Progenitor cell of endocrine pancreas (in vitro differentiated cells): ENCODE measurements at places on chromosomes 13 and 19. TPM values are rescaled to one million over a fixed set of nuclear protein-coding genes. Genes with fewer than 3 reads are reported as not detected.
A peak's percentile ranks its signal among the peaks of the same experiment; 100 is the strongest.

Gene SLITRK5
- total RNA-seq: 0.07 and 0.14 TPM in 2 replicates

DNA sequence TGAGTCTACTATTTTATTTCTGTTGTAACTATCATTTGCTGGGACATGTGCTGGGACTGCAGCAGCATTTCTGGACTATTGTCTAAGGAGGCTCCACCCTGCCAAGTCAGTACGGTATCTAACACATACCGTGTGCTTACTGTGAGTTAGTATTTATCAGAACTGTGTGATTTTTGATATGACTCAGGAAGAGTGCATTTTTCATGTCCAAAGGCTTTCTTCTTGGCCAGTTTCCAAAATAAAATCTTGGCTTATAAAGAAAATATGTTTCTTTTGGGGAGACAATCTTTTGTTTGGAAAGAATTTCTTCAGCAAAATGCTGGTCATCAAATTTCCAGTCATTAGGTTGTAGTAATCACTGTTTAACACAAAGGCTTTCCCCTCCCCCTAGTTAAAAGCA is 11.6 kb downstream of the PARP4 start:
- DNase-seq: no peak

GRCh38 chr19:40549007-40549708 is 27.5 kb upstream of the SHKBP1 start:
- peak; percentile 82 for DNase-seq

Gene EVI5L
- 15.2 and 16.2 TPM in 2 replicates for total RNA-seq

DNA sequence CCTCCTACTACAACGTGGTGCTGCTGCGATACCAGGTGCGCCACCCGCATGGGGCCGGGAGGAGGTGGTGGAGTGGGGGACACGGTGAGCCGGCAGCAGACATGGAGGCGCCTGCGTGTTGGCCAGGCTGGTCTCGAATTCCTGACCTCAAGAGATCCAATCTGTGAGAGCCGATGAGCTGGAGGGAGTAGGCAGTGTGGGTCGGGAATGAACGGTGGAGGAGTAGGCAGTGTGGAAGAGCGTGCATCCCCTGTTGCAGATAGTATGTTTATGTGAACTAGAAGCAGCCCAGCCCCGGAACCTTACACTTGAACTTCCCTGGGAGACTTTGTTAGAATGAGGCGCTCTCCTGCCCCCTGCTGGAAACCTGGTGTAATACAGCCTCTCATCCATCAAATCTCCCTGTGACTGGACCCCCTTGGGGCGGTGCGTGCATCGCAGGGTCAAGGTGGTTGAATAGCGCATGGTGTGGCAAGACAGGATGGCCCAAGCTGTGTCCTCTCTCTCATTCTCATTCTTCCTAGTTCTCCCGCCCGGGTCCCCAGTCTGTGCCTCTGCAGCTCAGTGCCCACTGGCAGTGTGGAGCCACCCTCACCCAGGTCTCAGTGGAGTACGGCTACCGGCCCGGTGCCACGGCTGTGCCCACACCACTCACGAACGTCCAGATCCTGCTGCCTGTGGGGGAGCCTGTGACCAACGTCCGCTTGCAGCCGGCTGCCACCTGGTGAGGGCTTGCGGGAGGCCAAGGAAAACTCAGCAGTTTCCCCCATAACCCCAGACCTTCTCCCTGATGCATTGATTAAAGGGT is 10.5 kb upstream of the B3GNT3 start:
- DNase-seq: peak; percentile 61

DNA sequence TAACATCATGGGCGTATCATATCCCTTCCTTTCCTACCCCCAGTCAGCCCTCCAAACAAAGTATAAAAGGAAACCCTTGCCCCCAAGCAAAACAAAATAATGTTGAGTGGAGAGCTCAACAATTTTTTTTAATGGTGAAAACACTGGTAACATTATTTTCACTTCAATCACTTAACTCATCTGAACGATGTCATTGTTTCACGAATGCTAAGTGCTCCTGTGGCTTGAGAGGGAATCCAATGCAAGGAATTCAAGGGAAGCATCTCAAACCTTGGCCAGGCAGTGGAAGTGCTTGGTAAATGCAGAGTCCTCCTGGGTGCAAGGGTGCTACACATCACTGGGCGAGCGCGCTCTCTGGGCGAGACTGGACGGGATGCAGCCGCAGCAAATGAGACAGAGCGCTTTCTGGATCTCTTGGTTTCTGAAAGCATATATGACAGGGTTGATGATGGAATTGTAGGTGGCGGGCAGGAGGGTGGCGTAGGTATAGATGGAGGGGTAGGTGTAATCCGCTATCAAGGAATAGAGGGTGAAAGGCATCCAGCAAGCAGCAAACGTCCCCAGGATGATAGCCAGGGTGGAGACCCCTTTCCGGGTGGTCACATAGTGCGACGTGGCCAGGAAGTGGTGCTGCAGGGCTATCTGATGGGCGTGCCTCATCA is 2.0 kb downstream of the GPR12 start:
- DNase-seq: no peak

DNA sequence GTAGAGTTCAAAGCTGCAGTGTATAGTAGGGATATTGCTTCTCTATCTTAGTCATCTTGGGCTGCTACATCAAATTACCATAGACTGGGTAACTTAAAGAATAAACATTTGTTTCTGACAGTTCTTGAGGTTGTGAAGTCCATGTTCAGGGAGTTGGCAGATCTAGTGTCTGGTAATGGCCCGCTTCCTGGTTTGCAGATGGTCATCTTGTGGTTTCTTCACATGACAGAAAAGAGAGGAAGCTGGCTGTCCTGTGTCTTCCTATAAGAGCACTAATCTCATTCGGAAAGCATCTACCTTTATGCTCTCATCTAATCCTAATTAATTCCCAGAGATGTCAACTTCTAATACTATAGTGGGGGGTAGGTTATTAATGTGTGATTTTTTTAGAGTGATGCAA is 6.2 kb downstream of the ZNF763 start:
- no peak for DNase-seq

Gene VSTM2B
- total RNA-seq: not detected in 2 replicates

- peak; percentile 11 for DNase-seq
Measured at GRCh38 chr13:108227651-108228272, 9.6 kb downstream of the ABHD13 start.

DNA sequence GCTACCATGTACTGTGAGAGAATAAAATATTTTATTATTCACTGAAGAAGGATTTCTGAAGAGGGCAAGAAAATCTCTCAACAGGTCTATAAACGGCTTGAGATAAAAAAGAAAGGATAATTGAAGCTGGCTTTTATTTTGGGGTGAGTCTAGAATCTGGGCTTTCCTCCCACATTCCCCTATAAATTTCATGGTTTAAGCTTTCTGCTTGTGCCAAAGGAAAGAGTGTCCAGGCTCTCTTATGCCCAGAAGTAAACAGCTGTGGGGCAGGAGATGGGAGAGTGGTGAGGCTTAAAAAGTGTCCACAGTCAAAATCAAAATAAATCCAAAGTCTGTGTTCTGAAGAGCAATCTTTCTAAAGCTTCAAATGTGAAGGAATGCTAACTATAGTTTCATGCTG is 942.2 kb upstream of the MIR17HG start:
- no peak for DNase-seq

Gene FGF9
- 15.9 and 16.2 TPM in 2 replicates for total RNA-seq

DNA sequence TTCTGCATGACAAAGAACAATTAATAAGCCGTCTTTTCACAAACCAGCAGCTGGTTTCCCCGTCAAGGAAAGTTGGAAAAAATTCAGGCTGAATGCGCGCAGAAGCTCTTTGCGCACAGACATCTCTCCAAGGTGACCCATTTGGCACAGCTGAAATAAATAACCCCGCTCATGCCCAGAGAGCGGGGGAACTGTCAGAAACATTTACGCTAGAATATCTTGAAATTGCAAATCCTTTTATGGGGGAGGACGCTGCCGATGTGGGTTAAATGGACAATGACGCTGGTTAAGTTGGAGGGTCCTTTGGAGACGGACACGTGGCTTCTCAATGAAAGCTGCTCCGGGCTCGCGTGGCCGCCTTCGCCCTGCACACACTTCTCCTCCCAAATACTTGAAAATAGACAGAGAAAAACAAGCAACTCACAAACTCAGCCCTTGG is 30.6 kb downstream of the GSX1 start:
- DNase-seq: no peak

DNA sequence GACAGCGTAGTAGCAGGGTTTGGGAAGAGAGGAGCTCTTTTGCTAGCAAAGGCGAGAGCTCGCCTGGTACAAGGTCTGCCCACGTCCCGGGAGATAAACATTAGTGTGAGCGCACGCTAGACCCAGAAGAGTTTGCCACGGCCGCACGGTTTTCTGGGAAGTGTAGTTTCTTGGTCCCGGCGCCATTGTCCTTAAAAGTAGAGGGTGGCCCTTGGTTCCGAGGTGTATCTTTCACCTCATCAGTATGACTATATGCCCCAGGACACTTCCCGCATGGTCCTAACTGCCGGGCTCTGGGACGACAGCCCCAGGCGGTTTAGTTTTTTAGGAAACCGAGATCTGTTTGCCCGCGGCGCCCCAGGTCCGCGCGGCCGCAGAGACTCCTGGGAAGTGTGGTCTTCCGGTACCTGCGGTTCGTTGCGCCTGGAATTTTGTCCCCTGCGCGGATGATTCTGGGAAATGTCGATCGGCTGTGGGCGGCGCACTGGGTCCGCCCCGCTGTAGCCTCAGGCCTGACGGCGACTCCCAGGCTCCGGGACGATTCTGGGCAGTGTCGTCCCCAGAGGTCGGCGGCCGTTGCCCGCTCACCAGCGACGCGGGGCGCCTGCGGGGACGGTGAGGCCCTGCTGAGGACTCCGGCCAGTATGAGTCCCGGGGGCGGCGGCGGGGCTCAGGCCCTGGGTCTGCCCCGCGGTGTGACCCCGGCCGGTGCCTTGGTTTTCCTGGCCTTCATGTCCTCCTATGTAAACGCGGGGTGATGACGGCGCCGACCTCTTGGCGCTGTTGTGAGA is at the start of gene ZNF181:
Gene ZNF181, plus strand, starts transcription at position 498 of the 791 bp plus-strand sequence. CDS start 795 bp downstream, outside the sequence.
- peak; percentile 75 for DNase-seq

DNA sequence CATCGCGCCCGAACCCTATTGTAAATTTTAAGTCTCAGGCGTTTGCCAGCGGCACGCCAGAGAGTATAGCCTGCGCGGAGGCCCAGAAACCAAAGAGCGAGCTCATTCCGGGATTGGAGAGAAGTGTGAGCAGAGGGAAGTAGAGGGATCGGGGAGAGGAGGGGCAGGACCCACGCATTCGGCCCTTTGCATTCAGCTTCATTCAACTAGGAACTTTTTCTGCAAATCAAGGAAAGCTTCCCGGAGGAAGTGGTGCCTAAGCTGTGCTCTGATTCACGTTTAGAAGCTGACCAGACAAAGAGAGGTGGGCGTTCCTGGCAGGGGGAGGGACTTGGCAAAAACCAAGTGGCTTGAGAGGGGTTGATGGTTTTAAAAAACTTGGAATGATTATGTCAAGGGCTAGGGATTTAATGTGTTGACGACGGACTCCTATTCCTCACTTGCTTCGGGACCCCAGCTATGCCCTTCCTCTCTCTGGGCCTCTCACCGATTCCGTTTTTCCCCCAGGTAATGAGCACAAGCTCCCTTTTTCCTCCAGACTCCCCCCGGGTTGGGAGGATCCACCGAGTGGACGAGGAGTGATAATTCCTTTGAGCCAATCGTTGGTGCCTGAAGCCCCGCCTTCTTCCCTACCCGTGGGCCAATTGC is 811 bp upstream of the PRMT1 start:
- peak; percentile 28 for DNase-seq

DNA sequence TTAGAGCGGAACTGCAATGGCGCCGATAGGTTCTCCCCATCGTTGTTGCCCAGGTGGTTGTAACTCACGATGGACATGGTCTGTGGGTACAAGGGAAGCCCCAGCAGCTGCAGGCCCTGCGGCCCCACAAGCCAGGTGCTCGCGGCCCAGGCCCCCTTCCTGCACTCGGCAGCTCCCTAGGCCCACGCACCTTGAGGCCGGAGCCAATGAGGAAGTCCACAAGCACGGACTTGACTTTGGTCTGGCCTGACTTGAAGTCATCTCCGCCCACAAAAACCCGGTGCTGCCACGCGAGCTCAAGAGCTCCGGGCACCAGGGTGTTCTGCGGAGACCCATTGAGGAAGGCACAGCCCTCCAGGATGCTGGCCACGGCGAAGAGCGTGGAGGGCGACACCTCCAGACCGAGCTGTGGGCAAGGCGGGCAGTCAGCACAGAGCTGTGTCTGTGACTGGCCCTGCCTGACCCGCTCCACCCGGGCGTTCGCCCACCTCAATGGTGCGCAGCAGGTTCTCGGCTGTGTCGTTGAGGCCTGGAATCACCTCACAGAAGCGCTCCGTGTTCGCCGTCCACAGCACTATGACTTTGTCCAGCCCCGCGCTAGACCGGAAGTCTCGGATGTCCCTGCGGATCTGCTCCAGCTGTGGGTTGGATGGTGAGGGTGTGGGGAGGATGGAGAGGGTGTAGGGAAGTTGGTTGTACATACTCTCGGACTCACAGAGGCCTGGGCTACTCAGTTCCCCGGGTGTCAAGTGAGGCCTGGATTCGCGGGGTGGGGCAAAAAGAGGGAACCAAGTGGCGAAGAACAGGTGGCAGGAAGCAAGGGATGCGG is 1.9 kb downstream of the ISYNA1 start:
- no peak for DNase-seq

GRCh38 chr13:60418954-60419353 is 21.9 kb downstream of the TDRD3 start:
- no peak for DNase-seq

- no peak for DNase-seq
Measured at GRCh38 chr13:34620862-34621261, 321.2 kb upstream of the NBEA start.

Gene EPSTI1
- 6.0 and 7.4 TPM in 2 replicates for total RNA-seq

Gene ZNF558
- total RNA-seq: 52.6 and 54.0 TPM in 2 replicates

Gene NLRP7
- total RNA-seq: not detected in 2 replicates

- DNase-seq: no peak
Measured at GRCh38 chr13:94607939-94608338, 6.3 kb downstream of the GPR180 start.

Gene SHD
- total RNA-seq: 0.74 and 0.82 TPM in 2 replicates

DNA sequence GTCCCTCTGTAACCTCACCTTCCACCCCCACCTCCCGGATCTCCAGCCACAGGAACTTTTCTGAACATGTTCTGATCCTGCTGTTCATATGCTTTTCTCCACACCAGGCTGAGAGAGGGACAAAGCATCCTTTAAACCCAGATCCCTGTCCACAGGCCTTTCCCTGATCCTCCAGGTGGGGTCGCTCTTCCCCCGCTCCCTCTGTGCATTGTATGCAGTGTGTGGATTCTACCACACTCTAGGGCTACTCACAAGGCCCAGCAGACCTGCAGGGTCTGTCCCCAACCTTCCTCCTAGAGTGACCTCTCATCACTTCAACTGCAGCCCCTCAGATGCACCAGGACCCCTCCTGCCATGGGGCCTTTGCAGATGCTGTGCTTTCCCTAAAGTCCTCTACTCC is 1200.6 kb downstream of the UQCRFS1 start:
- no peak for DNase-seq

GRCh38 chr19:850221-850978 is 1.7 kb upstream of the ELANE start:
- no peak for DNase-seq

Gene CCDC122
- 12.4 and 12.9 TPM in 2 replicates for total RNA-seq

Gene ADGRE2
- not detected in 2 replicates for total RNA-seq

Gene ZNF429
- 29.7 and 31.7 TPM in 2 replicates for total RNA-seq

Gene ZNF254
- total RNA-seq: 42.3 and 44.0 TPM in 2 replicates

Gene GPR108
- 72.8 and 80.8 TPM in 2 replicates for total RNA-seq

GRCh38 chr19:33470040-33470330 is 51.6 kb downstream of the PEPD start:
- no peak for DNase-seq

Gene THSD1
- 1.7 TPM in 2 replicates for total RNA-seq

Gene NLRP8
- not detected in 2 replicates for total RNA-seq
